ENCODE measurements at places on chromosomes 6 and 20.

GRCh38 chr20:63223121-63223825 is 7.3 kb upstream of the YTHDF1 start:
- DNase-seq: no peak

DNA sequence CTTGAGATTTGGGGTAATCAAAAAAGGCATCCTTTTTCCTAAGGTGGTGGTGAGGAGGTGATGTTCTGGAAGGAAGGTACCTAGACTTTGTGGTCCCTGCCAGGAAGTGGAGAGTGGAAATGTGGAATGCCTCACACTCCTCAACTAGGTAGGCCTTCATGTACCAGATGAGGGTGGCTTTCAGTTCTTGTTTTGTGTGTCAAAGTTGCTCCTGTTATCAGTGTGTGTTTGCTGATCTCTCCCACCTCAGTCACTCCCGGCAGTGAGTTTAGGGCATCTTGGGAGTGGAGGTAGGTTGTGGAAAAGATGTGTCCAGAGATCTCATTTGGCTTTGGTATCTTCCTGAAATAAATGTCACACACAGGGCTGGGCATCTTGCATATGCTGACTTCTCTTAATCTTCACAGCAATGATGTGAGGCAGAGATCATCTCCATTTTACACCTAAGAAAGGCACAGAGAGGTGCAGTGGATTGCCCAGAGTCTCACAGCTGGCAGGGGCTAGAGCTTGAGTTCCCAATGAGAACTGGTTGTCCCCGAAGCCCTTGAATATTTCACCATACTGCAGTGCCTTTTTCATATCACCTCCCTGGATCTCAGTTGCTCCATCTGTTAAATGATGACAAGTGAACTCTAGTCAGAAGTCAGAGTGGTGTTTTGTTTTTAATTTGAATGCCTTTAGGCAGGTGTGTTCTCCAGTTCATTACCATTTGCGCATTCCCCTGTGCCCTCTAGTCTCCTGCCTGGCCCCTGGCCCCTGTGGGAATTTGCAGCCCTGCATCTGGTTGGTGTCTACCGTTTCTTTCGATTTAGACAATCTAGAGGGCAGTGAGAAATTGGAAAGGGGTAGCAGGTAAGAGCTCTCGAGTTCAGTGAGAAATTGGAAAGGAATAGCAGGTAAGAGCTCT is 2.9 kb downstream of the PKIG start:
- no peak for DNase-seq

DNA sequence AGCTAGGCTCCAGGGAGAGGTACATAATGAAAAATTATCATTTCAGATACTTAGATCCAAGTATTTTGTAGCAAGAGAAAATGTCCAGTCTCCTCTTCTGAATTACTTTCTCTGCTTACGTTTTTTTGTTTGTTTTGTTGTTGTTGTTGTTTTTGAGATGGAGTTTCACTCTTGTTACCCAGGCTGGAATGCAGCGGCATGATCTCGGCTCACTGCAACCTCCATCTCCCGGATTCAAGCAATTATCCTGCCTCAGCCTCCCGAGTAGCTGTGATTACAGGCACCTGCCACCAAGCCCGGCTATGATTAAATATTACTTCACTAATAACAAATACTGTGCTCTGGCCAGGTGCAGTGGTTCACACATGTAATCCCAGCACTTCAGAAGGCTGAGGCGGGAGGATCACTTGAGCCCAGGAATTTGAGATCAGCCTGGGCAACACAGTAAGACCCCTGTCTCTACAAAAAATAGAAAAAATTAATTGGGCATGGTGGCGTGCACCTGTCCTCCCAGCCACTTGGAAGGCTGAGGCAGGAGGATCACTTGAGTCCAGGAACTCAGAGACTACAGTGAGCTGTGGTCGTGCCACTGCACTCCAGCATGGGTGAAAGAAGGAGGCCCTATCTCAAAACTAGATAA is 155.0 kb upstream of the JARID2 start:
- no peak for DNase-seq

DNA sequence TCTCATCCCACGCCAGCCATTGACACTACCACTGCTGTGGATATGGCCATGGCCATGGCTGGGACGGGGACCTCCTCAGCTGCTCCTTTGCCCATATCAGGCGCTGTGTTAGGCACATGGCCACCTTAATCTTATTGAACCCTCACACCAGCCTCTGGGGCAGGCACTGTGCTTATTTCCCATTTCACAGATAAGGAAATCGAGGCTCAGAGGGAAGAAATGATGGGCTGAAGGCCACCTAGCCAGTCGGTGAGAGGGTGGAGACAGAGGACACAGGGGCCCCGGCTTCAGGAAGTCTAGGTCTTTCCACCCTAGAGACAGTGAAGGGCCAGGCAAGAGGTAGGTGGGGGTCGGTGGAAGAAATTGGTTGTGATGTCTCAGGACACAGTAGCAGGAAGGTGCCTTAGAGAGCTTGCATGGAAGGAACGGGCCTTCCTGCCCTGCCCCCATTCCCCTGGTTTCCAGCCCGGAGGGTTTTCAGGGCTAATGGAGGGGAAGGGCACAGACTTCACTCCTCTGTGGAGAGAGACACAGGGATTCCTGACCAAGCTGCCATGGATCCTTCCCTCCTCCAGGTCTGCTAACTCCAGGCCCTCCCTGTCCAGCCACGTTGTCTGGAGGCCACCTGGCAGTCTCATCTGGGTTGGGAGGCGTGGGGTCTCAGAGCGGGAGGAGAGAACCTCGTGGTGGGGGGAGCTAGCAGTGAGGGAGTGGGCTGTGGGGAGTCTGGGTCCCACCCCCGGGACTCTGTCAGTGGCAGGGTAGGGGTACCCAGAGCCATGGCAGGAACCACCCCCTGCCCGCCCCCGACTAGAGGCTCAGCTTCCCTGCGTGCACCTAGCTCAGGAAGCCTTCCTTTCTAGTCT is 120.4 kb downstream of the VEGFA start:
- DNase-seq: no peak

DNA sequence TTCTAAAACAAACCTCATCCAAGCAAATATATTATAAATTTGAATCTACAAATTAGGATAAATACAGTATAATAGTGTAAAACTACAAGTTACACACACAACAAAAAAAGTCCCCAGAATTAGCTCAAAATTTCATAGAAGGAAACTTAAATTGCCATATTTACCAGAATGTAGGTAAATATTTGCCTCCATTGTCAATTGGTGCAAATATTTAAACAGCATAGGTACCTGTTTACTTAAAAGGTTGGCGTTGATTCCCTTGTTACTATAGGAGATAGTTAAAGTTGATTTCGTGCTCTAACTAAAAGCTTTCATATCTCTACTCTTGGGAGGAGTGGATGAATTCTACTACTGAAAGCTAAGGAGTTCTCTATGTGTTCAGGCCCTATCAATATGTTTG is 111.6 kb upstream of the TENT5A start:
- no peak for DNase-seq

DNA sequence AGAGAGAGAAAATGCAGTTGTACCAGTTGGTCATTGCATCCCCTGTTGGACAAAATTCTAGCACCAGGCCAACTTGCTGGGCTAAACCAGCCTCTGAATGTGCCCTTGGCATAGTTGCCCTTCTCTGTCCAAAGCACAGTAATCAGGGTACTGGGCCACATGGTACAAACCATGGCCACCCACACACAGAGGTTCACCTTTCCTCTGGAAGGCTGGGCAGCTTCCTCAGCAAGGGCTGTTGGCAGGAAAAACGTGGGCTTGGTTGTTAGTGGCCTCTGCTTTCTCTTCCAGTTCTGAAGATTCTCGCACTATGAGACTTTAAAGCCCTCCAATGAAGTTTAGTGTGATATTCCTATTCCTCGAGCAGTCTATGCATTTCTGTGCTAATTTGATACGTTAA is 706 bp downstream of the DDO start:
- no peak for DNase-seq

Data from NCI-H524 treated with DMSO at 0.1 percent for 48 hours (cell line).